CD4-positive, alpha-beta T cell treated with Interleukin-4 for 1 hour (primary cell): ENCODE measurements at places on chromosomes 4 and X.
A peak's percentile ranks its signal among the peaks of the same experiment; 100 is the strongest.

- no peak for DNase-seq
Observed at GRCh38 chrX:143634663-143635455, 1.0 kb downstream of the SLITRK4 start.

- peak; percentile 18 for DNase-seq
Observed at GRCh38 chrX:18424482-18425198, 768 bp upstream of the CDKL5 start.

- DNase-seq = no peak
Observed at GRCh38 chr4:78213218-78213617, 156.1 kb downstream of the FRAS1 start.

DNA sequence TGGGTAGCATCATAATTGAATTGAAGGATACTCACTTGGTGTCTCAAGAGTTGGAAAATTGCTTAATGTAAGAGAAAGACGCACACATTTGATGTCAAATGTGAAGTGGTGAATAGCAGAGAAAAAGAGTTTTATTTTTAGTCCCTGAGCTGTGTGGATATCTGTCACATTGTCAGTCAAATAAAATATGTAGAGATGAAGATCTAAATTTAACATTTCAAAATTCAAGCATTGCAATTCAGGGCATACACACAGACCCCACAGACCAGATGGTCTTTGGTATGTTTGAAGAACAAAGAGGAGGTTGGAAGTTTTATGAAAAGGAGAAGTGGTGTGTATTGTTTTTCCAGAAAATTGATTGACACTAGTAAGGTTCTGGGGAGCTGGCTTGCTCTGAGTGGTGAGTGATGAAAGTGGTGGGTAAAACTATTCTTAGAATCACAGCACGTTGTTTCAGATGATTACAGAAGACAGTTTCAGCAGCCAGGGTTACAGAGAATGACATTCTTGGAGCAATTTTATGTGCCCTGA, 44.9 kb upstream of the BBS12 start:
- DNase-seq = no peak

GRCh38 chr4:71217688-71218087, 121.1 kb upstream of the SLC4A4 start:
- no peak for DNase-seq

DNA sequence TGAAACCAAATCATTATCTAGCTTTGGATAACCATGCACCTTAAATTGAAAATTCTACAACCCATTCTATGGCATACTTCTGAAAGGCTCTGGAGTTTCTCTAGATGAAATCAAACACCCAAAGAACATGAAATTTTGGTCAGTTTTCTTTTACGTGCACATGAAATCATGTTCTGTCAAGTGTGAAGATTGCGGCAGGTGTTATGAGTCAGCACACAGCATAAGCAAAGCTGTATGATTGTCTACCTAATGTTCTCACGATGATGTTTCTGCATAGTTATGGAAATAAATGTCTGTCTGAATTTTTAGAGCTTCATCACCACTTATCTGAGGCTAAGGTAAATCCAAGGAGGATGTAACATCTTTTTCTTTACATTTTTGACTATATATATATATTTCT, 495.3 kb downstream of the IL1RAPL1 start:
- DNase-seq = no peak

- no peak for DNase-seq
Observed at GRCh38 chr4:95181243-95181995, 367.4 kb downstream of the UNC5C start.

- peak; percentile 58 for DNase-seq
Observed at GRCh38 chr4:186067757-186068385, 1.1 kb upstream of the TLR3 start.

DNA sequence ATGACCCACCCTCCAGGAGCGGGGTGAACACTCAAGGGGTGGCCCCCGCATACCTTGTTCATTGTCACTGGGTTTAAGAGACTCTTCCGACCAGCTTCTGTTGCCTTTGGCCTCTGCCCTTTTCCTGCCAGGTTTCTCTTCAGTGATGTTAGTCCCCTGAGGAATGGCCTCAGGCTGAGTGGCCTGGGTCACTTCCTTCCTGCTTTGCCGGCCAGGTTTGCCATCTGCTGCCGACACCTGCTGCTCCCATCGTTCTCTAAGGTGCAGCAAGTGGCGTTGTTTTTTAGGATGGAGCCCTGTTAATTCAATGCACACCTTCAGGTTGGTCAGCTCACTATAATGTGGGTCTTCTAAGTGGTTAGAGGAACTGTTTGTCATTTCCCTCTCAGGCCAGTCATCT, 34.2 kb downstream of the BCOR start:
- no peak for DNase-seq

GRCh38 chr4:8867624-8868320, 3.9 kb downstream of the HMX1 start:
- DNase-seq = no peak

DNA sequence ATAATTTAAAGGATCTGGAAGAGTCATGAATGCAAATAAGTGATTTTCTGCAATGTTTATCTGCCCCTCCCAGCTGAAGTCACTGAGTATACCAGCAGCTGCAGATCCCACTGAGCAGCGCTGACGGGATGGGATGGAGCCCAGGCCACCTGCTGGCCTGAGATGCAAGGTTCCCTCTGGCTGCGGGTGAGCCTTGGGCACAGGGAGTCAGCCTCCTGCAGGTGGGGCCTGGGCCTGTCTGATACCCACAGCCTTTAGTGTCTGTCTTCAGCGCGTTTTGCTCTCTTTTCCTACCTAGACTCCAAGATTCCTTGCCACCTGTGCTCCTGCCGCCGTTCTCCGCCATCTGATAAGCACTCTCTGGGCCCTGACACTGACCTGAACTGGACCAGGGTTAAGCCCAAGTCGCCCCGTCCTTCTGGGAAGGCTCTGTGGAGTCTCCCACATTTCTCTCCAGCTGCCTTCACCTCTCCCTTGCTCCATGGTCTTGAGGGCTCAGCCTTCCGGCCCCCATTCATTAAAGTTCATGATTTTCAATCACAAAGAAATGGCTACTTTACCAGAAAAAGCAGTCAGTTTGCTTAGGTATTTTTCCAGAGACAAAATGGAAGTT, 223.1 kb upstream of the FAT1 start:
- DNase-seq = no peak

DNA sequence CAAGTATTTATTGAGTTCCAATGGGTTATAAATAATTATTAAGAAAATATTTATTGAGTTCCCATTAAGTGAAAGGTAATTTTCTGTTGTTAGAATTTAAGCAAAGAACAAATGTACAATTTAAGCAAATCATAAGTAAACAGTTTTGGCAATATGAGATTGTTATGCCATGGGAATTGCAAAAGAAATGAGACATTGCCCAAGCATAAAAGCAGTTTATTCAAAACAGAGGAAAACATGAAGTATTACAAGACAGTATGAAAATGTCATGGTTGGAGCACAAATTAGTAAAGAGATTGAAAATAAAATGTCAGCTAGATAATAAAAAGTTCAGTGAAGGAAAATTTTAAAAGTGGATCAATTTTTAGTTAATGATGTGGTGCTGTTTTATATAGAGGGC, 706.1 kb upstream of the EPHA5 start:
- no peak for DNase-seq

- no peak for DNase-seq
Observed at GRCh38 chr4:156966836-156967235, 4.8 kb downstream of the PDGFC start.

DNA sequence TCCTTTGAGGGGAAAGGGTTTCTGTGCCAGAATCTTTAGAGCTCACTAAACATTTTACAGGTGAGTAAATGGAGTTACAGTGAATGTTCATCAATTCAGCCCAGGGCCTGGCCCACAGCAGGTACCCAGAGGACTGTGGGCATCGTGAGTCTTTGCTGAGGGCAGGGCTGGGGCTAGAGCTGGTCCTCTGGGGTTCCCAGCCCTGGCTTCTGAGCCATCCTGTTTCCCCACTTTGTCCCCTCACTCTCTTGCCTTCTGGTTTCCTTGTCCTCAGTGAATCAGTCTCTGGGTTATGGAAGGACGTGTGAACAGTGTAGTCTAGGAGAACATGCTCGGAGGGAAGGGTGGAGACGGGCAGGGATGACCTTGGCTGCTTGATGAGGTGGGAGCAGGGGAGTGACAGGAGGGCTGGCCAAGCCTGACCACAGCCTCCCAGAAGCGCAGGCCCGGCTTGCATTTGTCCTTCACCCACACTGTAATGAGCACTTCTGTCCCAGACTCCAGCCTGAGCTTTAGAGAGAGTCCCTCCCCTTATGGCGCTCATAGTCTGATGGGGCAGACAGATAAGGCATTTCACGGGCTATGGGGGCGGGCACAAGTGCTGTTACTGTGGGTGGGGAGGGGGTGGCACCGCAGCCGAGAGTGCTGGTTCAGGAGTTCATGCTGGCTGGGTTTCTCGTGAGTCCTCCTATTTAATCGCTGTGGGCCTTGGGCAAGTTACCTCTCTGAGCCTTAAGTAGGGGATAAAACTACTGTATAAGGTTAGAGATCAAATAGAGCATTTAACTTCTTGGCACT, 17.3 kb downstream of the TBC1D14 start:
- peak; percentile 69 for DNase-seq

DNA sequence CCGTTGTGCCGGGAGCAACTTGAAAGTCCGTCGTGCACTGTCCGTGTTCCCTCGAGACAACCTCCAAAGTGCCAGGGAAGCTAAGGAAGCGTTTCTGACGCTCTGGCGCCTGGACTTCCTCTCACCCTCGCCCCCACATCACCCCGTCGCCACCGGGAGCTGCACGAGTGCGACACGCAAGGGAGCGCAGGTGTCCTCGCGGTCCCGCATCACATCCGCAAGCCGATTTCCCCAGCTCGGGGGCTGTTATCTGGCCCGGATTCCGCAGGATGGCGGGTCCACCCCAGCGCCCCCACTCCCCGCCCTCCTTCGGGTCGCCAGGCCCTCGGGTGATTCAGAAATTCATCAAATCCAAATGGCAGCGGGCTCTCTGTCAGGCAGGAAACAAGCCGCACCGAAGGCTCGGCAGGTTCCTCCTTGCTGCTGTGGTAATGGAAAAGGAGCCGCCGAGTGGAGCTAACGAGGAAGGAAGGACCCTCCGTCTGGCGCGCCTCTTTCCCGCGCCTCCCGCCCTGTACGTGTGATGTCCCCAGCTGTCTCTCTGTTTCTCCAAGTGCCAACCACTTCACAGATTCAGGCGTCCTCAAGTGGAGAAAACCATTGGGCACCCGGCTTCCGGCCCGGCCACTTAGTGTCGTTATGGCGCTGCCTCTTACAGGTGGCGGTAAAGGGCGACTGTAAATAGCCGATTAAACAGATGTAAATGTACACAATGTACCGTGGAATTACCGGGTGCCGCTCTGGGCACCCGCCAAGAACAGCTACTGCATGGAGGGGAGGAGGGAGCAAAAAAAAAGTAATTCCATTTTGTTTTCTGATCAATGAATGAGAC, 921 bp upstream of the SETD7 start:
- DNase-seq = peak; percentile 67

- peak; percentile 68 for DNase-seq
Observed at GRCh38 chrX:15751155-15751819, 13.2 kb downstream of the CA5B start.

DNA sequence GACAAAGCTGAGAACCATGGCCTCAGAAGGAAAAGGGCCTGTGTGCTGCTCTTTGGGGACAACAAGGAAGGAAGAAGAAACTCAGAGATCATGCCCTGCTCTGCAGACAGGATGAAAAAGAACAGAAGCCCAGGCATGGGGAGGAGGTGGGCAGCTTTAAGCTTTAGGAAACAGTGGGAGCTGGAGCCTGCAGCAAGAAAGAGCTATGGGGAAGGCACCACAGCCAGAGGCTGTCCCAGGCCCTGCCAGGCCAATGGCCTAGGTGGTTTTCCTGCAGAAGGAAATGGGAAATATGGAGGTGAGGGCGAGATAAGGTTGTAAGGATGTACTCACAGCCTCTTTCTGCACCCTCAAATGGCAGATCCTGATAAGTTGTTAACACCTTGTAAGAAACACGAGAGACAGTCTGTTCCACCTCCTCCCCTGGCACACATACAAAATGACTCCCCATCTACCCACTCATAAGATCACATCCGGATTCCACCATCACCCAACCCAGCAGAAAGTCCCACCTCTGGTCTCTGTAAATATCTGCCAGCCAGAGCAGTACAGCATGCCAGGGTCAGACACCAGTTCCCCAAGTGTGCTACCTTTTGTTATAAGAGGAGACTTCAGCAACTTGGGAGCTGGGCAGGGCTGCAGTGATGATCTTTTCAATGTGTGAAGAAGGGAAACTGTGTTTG, 105.2 kb downstream of the RTL5 start:
- DNase-seq = peak; percentile 14

DNA sequence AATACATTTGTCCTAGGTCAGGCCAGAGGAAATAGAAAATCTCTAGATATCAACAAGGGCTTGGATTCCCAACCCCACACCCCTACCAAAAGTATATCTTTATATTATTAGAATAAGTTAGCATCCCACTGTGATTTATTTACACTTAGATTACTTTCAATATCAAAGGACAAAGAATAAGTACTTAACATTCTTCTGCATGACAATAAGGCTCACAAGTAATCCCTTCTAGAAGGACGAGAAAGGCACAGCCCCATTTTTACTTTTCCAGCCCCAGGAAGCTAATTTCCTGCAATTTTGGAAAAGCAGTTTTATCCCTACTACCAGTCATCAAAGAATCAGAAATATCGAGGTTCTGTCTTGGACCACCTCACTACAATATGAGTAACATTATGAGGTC, 14.1 kb upstream of the SLITRK2 start:
- no peak for DNase-seq

DNA sequence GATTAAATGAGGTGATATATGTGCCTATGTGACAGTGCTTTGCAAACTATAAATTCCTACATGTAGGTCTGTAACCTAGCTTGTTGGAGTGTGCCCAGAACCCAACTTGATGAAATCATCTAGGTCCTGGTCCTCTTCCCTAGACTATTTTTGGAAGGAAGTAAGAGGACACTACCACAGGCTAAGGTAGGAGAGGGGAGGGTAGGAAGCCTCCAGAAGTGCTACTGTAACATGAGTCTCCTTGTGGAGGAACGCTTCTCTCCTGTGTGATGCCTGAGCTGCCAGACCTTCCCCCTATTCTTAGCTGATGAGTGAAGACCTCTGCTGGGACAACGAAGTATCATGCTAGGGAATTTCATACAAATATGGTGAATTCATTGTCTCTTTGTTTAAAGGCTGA, 41.8 kb upstream of the IL21 start:
- no peak for DNase-seq

- no peak for DNase-seq
Observed at GRCh38 chr4:80011636-80012236, 61.3 kb downstream of the ANTXR2 start.

DNA sequence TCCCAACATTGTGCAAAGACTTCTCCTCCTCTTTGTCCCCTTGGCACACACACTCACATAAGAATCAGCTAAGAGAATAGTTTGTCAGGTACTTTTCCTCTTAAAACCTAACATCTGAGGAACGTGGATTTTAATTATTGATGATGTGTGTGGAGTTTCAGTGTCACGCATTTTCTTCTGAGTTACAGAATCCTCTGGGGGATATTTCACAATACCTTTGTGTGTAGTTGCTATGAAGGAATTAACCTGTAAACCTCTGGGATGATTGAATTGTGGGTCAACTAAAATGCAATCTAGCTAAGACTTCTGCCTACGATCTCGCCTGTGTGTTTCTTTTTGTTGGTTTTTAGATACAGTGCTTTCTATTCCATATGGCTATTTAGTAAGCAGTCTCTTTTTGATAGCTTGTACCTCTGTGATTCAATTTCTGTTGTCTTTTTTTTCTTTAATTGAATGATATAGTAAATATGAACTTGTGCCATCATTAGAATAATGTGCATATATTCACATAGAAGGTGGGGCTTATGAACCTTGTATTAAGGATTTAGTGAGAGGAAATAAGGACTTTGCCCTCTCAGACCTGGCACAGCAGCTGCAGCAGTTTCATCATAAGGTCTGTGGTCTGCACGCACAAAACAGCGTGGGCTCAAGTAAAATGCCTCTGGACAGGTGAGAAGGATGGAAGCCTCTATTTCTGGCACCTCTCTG, 99.2 kb downstream of the TSPAN7 start:
- no peak for DNase-seq
